GF-D8 (cell line): ENCODE measurements at places on chromosomes 11 and 22.

GRCh38 chr11:8809241-8809938 lies 101.6 kb upstream of the AKIP1 start:
- no peak for DNase-seq

- no peak for DNase-seq
These were observed 27.6 kb upstream of the APLP2 start for GRCh38 chr11:130042093-130042591.

- no peak for DNase-seq
These were observed 32.8 kb downstream of the CELSR1 start for GRCh38 chr22:46504584-46504983.

DNA sequence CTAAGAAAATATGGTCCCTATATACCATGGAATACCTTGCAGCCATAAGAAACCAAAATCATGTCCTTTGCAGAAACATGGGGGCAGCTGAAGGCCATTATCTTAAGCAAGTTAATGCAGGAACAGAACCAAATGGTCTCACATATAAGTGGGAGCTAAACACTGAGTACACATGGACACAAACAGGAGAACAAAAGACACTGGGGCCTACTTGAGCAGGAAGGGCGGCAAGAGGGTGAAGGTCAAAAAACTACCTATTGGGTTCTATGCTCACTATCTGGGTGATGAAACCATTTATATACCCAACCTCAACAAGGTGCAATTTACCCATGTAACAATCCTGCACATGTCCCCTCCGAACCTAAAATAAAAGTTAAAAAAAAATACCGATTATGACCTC lies 22.5 kb downstream of the GAS2 start:
- DNase-seq = no peak

GRCh38 chr22:29032014-29032475 lies 29.6 kb downstream of the C22orf31 start:
- DNase-seq = no peak

DNA sequence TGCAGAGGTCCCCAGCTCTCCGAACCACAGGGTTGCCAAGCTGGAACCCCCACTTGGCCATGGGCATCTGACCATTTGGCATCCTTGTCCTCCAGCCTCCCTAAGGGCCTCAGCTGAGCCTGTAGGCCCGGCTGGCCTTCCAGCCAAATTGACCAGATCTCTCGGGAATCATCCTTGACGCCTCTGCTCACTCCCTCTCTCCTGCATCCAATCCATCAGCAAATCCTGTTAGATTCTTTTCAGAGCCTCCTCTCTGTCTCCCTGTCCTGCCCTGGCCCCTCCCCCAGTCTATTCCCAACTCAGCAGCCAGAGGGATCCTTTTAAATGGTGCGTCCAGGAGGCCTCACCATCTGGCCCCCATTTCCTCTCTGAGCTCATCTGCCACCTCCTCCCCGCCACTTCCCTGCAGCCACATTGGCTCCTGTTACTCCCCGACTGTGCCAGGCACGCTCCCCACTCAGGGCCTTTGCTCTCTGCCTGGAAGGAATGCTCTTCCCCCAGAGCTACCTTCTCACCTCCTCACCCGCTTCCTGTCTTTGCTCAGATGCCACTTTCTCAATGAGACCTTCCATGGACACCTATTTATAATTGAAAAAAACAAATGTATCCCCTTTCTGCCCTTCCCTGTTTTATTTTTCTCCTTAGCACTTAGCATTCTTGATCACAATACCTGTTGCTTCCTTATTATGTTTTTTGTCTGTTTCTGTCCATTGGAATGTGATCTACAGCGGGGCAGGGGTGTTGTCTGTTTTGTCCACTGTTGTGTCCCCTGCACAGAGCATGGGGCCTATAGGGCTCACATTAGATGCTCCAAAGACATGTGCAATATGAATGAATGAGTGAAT lies 78.1 kb downstream of the NFAM1 start:
- DNase-seq = no peak

DNA sequence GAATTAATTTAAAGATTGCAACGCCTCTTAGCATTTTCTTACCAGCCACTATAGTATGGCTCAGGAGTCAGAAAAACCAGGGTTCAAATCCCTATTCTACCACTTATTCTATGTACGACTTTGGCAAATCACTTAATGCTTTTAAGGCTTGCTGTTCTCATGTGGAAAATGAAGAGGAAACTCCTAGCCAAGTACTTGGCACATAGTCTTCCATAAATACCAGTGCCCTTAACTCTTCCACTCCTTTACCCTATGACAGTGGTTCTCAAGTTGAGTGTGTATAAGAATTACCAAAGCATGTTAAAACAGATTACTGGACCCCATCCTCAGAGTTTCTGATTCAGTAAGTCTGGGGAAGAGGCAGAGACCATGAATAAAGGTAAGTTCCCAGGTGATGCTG lies 107.6 kb downstream of the RBFOX2 start:
- DNase-seq = no peak

DNA sequence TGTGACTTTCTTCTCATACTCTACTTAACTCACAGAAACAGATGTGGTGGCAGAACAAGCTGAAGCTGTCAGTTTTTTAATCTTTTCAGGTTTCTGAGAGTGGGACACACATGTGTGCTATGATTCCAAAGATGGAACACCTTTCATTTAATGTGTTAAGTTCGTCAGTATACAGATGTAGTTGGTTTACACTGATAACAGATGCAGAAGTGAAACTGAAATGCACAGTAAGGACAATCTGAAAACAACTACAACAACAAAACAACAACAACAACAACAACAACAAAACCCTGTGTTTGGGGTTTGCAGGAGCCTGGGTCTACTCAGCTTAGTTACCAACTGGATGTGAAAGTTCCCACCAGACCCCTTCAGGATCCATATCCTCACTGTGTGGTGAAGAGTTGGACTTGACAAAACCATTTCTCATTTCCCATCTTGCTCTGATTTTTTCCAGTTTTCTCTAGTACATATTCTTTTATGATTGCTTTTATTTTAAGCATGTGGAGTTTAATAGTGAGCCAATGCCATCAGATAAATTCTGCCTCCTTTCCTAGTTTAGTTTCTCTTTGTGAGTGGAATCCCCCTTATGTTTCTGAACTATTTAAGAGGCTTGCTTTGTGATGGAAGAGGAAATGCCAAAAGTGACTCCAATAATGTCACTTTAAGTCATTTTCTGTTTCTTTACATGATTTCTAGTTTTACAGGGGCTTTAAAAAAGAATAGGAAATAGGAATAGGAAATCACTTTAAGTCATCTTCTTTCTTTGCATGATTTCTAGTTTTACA lies 47.8 kb downstream of the ARHGAP42 start:
- no peak for DNase-seq

DNA sequence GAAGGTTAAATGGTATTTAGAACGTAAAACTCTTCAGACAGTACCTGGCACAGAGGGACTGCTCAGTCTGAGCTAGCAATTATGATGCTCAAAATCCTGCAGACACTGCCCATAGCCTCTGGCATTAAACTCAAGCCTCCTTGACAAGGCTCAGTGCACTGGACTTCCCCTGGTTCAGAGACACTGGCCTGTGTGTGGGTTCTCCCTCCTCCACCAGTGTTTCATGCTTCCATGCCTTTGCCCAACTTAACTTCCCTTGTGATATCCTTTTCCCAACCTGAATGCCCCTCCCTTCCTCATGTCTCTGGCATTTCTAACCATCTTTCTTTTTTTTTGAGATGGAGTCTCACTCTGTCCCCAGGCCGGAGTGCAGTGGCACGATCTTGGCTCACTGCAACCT lies 9.1 kb downstream of the LTBP3 start:
- no peak for DNase-seq

DNA sequence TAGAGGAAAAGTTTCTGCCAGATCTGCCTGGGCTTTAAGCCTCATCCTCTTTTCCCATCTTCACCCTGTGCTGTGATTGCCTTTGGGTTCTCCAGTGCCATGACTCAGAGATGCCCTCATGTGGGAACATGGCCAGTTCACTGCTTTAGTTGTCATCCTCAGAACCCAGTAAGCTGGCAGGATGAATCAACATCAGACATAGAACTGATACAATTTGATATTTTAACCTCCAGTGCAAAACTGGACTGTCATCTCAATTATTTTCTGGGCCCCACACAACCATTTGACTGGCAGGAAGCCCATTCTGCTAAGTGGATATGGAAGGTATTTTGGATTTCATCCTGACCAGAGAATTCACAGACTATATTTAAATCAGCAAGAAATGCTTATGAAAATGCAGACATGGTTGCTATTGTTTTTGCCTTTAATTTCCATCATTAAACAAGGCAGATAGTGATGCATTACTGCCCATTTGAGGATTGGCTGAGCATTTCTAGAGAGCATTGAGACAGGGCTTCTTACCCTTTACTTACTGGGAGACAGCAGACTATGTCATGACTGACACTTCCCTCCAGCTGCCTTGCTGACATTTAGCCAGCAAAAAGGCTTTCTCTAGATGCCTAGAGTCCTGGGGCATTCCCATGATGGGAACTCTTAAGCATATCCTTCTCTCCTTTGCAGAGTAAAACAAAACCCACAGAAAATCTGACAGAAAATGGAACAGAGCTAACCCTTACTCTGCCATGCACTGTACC lies 327.1 kb upstream of the MTNR1B start:
- no peak for DNase-seq

DNA sequence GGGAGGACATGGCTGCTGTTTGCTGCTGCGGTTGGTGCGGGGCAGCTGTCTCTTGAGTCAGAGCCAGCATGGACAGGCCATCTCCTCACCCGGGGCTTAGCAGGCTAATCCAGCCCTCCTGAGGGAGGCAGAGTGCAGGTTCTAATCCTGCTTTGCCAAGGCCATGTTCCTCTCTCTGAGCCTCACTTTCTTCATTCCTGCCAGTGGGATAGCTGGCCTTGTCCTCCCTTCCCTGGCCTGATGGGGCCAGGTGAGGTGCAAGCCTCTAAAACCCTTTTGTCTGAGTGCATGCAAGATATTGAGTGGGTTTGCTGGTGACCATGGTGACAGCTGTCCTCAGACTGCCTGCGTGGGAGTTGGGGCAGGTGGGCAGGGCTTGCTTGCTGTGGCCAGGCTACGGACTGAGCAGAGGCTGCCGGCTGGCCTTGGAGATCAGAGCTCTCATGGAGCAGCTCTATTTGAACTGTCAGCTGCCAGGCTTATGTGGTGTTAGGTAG lies 3.6 kb downstream of the USP35 start:
- no peak for DNase-seq

GRCh38 chr11:61803889-61804647 lies 11.4 kb downstream of the FEN1 start:
- no peak for DNase-seq

GRCh38 chr11:128830290-128831173 lies 36.6 kb downstream of the KCNJ1 start:
- no peak for DNase-seq

DNA sequence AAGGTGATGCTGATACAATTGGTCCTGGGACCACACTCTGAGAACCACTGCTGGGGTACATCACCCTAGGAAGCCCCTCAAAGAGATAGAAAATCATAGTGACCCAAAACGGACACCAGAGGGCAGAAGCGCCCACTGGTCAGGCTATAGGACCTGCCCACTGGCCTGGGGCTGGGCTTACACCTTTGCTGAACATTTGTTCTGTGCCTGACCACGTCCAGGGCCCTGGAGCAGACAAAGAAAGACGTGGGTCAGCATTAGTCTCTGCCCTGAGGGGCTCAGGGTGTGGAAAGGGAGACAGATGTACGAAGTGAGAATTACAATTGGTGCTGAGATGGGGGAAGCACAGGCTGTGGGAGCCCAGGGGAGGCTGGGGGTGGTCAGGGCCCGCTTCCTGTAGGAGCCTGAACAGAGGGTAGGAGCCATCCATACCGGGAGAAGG lies 14.4 kb upstream of the SERPINH1 start:
- no peak for DNase-seq

GRCh38 chr11:18046116-18046777 lies at the start of gene TPH1:
Gene TPH1, minus strand, starts transcription at chr11:18046269. Its CDS starts 5,507 bp downstream, at chr11:18040762.
- DNase-seq = no peak

DNA sequence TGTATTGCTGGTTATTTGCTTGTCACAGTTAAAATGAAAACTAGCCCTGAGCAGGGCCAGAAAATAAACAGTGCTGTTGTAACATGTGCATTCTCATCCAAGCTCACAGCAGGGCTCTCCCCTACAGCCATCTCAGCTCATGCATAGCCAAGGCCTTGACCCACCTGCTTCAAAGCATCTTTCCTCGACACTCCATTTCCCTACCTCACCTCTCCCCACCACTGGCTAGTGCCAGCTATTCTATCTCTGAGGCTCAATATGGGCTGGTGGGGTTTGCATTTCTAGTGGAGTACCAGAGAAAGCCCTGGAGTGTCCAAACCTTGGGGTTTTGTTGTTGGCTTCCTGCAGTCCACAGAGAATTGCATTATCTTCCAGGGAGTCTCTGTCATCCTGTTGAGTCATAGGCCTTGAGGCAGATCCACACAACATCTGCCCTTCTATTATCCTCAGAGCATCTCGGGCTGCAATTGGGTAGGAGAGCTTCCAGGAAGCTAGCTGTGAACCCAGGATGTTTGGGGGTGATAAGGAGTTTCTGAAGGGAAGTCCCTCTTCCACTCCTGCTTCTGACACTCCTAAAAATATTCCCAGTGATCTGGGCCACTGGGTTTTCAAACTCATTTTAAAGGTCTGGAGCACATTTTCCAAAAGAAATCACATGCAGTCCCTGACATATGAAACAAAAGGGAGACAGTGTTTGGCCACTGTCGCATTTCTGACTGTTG lies 36.1 kb upstream of the AMOTL1 start:
- DNase-seq = no peak

DNA sequence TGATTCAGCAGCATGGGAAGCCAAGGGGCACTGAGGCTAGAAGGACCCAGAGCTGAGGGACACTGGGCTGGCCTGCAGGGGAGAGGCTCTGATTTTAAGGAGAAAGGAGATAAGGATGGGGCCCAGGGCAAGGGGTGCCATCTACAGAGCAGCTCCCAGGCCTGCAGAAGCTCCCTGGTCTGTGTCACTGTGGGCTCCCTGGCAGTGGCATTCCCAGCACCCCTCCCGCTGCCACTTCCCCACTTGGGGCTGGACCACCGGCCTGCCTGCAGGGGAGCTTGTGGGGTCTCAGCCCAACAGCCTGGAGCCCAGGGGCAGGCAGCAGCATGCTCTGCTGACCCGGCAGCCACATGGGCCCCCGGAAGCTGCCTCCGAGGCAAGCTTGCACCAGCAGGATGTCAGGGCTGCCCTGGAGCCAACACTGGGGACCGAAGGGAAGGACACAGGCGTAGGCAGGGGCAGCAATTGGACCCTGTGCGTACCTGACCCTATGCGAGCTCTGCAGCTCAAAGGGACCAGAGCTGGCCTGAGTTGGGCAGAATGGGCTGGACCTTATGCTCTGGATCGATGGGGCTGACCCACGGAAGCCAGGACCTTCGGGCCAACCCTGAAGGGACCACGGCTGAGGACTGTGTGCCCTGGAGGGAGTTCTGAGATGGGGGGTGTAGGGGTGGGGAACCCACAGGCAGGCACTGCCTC lies 35.4 kb upstream of the WNT7B start:
- no peak for DNase-seq
